ENCODE measurements at places on chromosomes 2 and 18.

- DNase-seq = no peak
These were observed 15.2 kb downstream of the OTOF start for GRCh38 chr2:26462511-26463243.

DNA sequence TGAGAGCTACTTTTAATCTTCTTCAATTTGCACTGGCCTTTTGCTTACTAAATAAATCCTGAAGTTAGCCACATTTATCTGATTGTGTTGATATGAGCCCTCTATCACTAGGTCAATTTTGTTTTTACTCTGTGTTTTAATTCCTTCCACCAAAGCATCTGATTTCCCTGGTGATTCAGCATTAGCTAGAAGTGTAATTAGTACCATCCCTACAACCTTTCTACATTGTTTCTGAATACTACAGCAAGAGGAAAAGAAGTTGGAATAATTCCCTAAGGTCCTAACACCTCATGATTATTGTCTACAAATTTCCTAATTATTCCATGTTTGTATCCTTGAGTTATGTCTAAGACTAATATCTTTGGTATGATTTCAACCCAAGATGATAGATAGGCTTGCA lies 1093.6 kb downstream of the SUCLG1 start:
- DNase-seq = no peak

DNA sequence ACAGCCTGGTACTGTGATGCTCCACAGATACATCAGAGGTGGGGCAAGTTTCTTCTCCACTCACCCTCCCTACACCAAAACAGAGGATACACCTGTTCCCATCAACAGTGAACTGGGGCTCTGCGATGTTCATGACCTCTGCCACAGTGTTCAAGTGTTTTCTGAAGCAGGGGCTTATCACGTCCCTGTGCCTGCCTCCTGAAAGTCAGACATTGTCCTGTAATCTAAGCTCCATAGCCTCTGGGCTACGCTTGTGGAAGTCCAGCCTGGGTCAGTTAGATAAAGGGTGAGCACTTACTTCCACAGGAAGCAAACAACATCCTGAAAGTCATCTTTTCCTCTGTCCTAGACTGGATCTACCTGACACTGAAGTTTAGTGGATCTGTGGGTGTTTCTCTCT lies 20.2 kb upstream of the MRO start:
- DNase-seq = no peak

DNA sequence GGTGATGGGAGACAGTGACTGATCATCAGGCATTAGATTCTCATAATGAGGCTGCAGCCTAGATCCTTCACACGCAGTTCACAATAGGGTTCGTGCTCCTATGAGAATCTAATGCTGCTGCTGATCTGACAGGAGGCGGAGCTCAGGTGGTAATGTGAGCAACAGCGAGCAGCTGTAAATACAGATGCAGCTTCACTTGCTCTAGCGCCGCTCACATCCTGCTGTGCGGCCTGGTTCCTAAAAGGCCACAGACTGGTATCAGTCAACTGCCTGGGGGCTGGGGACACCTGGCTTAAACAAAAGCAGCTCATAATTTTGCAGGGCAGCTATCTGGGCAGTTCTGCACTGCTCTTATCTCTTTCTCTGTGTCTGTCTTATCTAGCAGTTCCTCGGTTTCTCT lies 20.4 kb upstream of the CD226 start:
- DNase-seq = no peak

DNA sequence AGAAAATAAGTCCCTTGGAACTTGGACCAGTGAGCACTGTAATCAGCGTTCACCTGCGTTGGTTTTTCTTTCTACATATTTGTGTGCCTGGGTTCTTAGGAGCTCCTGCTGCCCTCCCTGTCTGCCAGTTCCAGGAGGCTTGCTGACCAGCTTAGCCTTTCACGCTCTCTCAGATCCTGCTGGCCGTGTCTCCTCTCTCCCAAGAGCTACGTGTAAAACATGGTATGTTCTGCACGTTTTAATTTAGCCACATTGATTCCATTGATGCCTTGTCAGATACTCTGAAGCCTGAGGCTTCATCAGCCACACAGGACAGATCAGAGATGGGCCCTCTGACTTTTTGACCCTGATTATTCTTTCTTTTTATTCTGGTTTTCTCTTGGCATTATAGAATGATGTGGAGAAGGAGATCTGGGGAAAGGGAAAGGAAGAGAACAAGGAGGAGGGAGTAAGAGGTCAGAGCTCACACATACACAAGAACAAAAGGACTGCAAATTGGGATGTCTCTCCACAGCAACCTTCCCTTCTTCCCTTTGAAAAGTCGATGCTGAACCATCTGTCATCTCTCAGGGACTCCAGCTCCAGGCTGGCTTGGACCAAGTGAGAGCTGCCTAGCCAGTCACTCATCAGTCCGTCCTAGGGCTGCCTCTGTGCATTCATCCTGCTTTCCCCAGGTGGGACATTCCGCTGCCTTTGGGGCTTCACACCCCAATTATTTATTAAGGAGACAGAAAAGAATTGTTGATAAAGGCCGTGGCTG lies 152.8 kb downstream of the PIK3C3 start:
- DNase-seq = no peak

GRCh38 chr18:57273194-57273593 lies 79.2 kb upstream of the ST8SIA3 start:
- DNase-seq = no peak

GRCh38 chr2:239790721-239791120 lies 234.4 kb downstream of the NDUFA10 start:
- DNase-seq = no peak

- no peak for DNase-seq
These were observed 260.6 kb downstream of the TWIST2 start for GRCh38 chr2:239108459-239108858.

DNA sequence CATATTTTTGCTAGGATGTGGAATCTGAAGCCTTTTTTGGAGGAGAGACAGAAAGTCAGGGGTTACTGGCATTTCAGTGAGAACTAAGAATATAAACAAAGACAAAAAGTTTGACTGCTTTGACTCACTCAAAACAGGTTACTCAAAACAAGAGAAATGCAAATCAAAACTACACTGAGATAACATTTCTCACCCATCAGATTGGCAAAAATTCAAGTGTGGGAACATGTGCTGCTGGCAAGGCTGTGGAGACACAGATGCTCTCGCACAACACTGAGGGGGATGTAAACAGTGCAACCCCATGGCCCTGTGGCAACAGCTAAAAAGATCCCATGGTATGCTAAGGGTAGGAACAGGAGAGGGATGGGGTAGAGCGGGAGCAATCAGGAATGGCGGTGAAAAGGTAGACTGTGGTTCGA lies 86.6 kb downstream of the DTNB start:
- no peak for DNase-seq

DNA sequence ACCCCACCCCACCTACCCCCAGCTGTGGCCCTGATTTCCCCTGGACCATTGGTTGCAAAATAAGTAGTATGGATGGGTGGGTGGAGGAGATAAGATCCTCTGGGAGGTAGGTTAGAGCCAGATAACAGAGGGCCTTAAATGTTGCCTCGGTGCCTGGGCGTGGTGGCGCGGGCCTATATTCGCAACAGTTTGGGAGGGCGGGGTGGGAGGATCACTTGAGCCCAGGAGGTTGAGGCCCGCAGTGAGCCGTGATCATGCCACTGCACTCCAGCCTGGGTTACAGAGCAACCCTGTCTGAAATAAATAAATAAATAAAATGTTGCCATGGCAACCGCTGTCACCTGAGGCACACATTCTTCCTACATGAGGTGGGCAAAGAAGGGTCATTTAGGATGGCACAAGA lies 103.3 kb upstream of the GATA6 start:
- DNase-seq = no peak

GRCh38 chr2:17877811-17878280 lies 621 bp upstream of the KCNS3 start:
- DNase-seq = peak; percentile 21

DNA sequence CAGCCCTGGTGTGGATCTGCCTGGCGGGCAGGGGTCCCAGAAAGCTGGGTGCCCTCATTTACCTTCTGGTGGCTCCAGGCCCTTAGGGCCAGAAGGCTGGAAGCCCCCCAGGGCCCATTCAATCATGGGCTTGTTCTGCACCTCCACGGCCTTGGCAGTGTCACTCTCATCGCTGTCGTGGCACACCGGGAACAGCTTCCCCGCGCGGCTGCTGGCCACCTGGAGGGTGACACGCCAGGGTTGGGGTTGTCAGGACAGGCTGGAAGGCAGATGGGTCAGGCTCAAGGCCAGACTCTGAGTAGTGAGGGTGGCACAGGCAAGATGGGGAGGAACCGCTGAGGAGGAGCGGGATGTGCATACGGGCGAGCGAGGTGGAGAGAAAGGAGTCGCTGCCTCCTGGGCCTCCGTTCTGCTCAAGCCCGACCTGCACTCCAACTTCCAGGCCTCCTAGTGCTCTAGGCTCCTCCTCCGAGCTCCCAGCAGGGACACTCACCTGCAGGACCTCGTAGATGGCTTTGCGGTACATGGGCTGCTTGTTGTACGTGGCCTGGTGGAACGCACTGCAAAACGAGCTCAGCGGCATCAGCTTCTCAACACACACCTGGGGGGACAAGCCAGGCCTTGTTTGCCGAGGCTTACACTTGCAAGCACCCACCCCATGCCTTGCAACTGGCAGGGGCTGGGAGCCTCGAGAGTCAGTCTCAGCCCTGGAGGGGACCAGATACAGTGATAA lies 78.3 kb upstream of the POMC start:
- no peak for DNase-seq

GRCh38 chr2:28317390-28317789 lies 75.3 kb upstream of the FOSL2 start:
- DNase-seq = no peak

GRCh38 chr18:55541571-55541970 lies 46.4 kb downstream of the TCF4 start:
- no peak for DNase-seq

DNA sequence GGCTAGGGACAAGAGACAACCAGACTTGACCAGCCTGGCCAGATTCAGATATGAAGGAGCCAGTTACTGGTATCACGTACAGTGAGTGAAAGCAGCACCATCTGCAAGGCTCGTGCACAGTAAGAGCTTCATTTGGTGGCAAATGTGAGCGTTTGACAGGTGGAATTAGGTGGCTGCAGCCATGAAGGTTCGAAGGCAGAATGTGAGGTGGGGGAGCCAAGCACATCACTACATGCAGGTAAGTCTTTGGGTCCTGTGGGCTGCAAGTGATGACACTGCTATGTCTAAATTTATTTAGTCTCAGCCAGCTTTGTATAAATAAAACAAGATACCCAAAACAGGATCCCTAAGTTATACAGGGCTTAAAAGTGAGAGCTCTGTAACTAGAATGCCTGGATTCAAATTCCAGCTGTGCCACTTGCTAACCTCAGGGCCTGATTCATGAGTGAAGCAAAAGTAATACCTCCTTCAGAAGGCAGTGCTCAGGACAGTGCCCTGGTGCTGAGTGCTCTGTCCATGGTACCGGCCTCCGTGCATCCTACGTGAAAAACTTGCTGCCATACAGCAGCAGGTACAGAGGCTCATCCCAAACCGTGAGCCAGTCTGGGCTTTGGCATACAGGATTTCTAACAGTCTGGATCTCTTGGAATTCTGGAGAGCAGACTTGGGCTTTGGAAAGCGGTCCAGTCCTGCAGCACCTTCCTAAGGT lies 18.6 kb downstream of the DDX18 start:
- no peak for DNase-seq

DNA sequence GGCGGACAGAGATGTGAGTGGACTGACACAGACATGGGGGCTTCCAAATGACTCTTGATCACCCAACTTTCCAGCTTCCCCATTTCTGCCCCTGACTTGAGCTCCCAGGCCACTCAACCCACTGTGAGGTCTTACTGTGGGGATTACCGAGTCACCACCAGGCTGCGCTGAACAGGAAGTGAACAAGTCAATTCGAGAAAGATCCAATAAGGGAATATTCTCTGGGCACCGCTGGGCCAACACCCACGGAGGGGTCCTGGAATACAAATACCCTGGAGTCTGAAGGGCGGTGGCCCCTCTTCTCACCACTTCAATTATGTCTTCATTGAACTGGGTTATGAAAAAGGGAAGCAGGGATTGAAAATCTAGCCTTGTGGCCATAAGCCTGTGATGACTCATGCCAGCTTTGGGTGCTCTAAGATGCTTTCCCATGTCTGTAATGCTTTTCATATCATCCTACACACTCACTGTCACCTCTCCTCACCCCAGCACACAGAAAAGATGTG lies 37.7 kb downstream of the BCL11A start:
- DNase-seq = peak; percentile 37

GRCh38 chr2:108974674-108975073 lies 14.3 kb downstream of the EDAR start:
- DNase-seq = no peak

DNA sequence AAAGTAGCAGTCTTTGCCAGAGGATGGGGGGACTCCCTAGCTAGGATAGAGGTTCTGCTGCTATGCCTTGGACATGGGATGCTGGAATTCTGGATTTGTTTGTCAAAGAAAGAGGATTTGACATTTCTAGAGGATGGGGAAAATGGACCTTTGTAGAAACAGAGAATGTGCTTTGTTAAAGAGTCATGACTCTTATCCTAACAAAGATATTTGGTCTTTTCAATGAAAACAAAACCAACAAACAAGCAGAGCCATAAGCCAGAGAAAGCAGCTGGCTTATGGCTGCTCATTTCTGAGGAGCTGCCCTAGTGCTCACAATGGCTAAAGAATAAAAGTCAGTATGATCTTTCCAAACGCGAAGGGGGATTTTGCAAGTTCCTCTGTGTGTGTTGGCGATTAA lies 40.8 kb upstream of the MAPRE2 start:
- DNase-seq = no peak

DNA sequence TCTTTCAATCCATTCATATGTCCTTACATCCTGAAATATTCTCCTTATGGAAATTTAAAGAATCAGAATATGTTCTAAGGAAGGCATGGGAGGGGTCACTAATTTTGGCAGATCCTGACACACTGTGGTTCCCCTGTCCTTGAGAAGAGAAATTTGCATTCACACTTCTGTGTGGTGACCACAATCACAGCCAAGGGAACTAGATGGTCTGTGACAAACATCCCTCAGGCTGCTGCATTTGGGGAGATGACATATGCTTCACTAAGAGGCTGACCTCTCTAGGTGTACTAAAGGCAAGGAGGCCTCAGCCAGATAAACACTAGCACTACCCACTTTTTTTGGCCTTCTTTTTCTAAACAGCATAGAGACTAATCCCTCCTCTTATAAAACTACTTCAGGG lies 129.6 kb downstream of the MREG start:
- no peak for DNase-seq

DNA sequence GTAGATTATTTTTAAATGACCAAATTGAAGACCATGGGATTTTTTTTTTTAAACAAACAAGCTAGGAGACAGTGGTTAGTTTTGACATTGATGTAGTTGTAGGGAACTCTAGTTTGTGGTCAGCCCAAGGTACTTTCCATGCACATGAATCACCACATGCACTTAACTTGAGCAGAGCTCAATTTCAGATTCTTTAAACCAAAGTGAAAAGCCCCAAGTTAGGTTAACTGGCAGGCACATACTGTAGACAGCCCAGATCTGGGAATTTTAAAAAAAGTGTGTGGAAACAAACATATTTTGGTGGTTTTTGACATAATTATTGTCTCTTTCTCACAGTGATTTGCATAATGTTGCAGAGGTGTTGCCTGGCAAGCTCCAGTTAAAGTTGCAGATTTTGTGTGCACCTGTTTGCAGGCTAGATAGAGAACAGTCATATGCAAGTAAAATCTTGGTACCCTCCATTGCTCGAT lies 88.4 kb downstream of the BCL2L11 start:
- no peak for DNase-seq

Measured in memory B cell (primary cell).